ENCODE measurements at places on chromosomes 4 and X. TPM values are rescaled to one million over a fixed set of nuclear protein-coding genes. Genes with fewer than 3 reads are reported as not detected.

DNA sequence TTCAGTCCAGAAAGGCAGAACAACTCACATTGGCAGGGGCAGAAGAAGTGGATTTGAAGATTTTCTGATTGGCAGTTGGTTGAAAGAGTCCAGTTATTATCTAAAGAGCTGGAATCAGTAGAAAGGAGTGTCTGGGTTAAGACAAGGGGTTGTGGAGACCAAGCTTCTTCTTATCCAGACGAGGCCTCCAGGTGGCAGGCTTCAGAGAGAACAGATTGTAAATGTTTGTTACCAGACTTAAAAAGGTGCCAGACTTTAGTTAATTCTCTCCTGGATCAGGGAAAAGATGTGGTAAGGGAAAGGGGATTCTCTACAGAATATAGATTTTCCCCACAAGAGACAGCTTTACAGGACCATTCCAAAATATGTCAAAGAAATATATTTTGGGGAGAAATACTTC, 36.7 kb upstream of the TLR3 start:
- peaks cover 20% of the 10 kb centered on the region for H3K4me1 ChIP-seq
- no peak for DNase-seq
- H3K27ac ChIP-seq: no peak overlapping the region

- H3K36me3 ChIP-seq: no peaks in the 10 kb centered on the region
- H3K27me3 ChIP-seq: no peaks in the 10 kb centered on the region
- no peak overlapping the region for H3K4me3 ChIP-seq
- no peak overlapping the region for H3K27ac ChIP-seq
- DNase-seq: no peak
- no peaks in the 10 kb centered on the region for H3K4me1 ChIP-seq
These were observed 173.5 kb upstream of the KCNIP4 start for GRCh38 chr4:22122062-22122461.

DNA sequence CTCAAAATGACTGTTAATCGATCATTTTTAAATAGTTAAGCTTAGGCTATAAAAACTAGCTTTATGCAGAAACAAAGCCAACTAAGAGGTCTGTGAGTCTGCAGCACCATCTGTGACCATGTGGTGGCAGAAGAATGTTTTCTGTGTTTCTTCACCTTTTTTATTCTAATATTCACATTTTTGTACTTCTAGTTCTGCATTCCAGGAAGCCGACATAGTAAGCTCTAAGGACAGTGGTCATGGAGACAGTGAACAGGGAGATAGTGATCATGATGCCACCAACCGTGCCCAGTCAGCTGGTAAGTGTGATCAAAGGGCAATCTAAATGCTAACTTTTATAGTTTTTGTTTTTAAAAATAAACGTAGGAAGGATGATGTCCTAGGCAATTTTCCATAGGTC, 5.6 kb downstream of the PCDH10 start:
- H3K27me3 ChIP-seq: no peaks in the 10 kb centered on the region
- H3K4me1 ChIP-seq: peaks cover 18% of the 10 kb centered on the region
- H3K4me3 ChIP-seq: peak overlapping the region; percentile 47
- H3K36me3 ChIP-seq: no peaks in the 10 kb centered on the region
- H3K27ac ChIP-seq: no peak overlapping the region

- no peak for DNase-seq
- no peaks in the 10 kb centered on the region for H3K4me1 ChIP-seq
- no peak overlapping the region for H3K27ac ChIP-seq
- H3K4me3 ChIP-seq: no peak overlapping the region
These were observed 192.9 kb upstream of the GALNT7 start for GRCh38 chr4:172975651-172976229.

GRCh38 chr4:36053930-36054329, 190.4 kb downstream of the ARAP2 start:
- H3K27me3 ChIP-seq: no peaks in the 10 kb centered on the region
- no peak overlapping the region for H3K4me3 ChIP-seq
- H3K36me3 ChIP-seq: no peaks in the 10 kb centered on the region
- no peak for DNase-seq

- no peak for DNase-seq
- H3K27me3 ChIP-seq: no peaks in the 10 kb centered on the region
- H3K27ac ChIP-seq: no peak overlapping the region
- H3K36me3 ChIP-seq: no peaks in the 10 kb centered on the region
- no peaks in the 10 kb centered on the region for H3K4me1 ChIP-seq
These were observed 80.9 kb downstream of the POLA1 start for GRCh38 chrX:24774650-24775049.

- no peak overlapping the region for H3K4me3 ChIP-seq
- no peak overlapping the region for H3K27ac ChIP-seq
- DNase-seq: no peak
- H3K36me3 ChIP-seq: no peaks in the 10 kb centered on the region
- no peaks in the 10 kb centered on the region for H3K4me1 ChIP-seq
- H3K27me3 ChIP-seq: no peaks in the 10 kb centered on the region
These were observed 112.6 kb upstream of the PPARGC1A start for GRCh38 chr4:24002330-24002966.

GRCh38 chrX:110321081-110321480, 3.2 kb upstream of the AMMECR1 start:
- H3K4me1 ChIP-seq: no peaks in the 10 kb centered on the region
- no peak overlapping the region for H3K27ac ChIP-seq
- no peak for DNase-seq

- peak within 1 kb of the TSS; percentile 80 for H3K4me3 ChIP-seq
- H3K27ac ChIP-seq: peak within 1 kb of the TSS; percentile 89
- H3K4me1 ChIP-seq: no peaks in the 10 kb centered on the region
- no peaks in the 10 kb centered on the region for H3K27me3 ChIP-seq
These were observed at the start of gene SLC16A2 for GRCh38 chrX:74421036-74421739. TSS of gene SLC16A2 (plus strand) at chrX:74421493. CDS start at chrX:74421638, 145 bp downstream.

DNA sequence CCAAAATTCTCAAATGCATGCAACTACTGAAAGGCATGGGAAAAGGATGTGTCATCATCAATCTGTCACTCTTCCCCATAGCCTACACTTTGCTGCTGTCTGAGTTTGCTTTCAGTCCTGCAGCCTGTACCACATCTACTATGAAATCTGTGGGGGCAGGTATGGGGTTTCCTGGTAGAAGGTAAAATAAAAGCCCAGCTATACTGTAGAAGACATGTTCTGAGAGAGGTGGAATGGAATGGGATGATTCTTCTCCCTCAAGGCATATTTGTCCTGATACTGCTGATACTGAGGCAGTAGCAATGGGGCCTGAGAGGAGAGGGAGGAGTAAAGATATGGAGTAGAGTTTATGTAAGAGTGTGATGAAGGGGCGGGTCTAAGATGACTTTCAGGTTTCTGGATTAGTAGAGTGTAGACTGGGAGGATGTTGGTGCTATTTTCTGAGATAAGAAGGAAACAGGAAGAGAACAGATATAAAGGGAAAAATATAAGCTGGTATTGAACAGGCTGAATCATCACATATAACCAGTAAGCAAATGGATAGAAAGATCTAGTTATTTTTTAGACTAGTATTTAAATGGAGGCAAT, 38.7 kb upstream of the GYPA start:
- H3K4me3 ChIP-seq: no peak overlapping the region
- no peak for DNase-seq
- H3K4me1 ChIP-seq: no peaks in the 10 kb centered on the region
- no peaks in the 10 kb centered on the region for H3K27me3 ChIP-seq

DNA sequence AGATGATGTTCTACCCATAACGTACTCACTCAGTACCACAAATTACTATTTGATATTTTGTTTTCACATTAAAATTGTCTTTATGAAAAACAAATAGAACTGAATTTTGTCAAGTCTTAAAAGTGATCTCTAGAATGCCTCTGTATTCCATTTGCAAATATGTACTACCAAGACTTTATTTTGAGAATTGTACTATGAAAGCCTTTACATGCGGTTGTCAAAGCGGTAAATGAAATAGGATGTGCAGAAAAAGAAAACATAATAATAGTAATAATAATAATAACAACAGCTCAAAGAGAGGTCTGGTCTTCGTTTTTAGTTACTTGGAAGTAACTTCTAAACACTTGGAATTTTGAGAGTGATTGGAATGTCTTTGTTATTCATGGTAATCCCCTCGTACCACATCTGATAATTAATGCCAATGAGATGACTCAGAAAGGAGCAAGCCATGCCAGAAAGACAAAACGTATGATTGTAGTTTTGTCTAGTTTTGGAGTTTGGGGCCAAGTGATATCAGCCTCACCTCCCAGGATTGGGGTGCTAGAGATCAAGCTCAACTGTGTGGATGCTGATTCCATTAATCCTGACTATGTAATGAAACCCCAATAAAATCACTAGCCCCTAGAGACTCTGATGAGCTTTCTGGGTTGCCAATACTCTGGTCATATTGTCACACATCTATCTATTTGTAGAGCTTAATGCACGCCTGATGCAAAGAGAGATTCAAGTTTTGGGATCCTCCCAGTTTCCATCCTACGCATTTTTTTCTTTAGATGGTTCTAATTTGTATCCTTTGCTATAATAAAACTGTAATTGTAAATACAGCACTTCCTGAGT, 20.2 kb upstream of the CTSO start:
- H3K27me3 ChIP-seq: no peaks in the 10 kb centered on the region
- no peak overlapping the region for H3K4me3 ChIP-seq
- H3K27ac ChIP-seq: no peak overlapping the region
- no peaks in the 10 kb centered on the region for H3K36me3 ChIP-seq
- H3K4me1 ChIP-seq: no peaks in the 10 kb centered on the region
- DNase-seq: no peak

GRCh38 chrX:132401935-132402334, 86.9 kb downstream of the MBNL3 start:
- H3K36me3 ChIP-seq: no peaks in the 10 kb centered on the region
- H3K4me3 ChIP-seq: no peak overlapping the region
- no peak for DNase-seq
- no peaks in the 10 kb centered on the region for H3K4me1 ChIP-seq
- no peaks in the 10 kb centered on the region for H3K27me3 ChIP-seq

DNA sequence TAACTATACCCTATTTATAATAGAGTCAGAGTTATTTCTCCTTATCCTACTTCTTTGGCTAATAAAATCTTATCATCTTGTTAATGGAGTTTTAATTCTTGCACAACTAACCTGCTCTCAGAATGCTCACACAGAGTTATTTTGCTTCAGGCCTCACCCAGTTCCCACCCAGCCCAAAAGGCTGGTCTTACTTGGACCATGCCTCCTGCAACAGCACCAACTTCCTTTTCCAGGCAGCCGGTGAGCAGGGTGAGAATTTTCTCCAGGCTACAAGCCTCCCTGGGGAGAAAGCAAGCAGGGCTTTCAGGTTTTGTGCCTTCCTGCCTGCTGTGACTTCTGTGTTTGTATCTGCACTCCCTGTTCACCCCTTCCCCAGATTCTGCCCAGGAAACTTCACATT, 29.1 kb upstream of the BANK1 start:
- no peaks in the 10 kb centered on the region for H3K27me3 ChIP-seq
- no peak overlapping the region for H3K27ac ChIP-seq
- no peaks in the 10 kb centered on the region for H3K36me3 ChIP-seq
- no peaks in the 10 kb centered on the region for H3K4me1 ChIP-seq

GRCh38 chr4:169716677-169717076, 41.1 kb downstream of the HPF1 start:
- no peak overlapping the region for H3K4me3 ChIP-seq
- H3K4me1 ChIP-seq: no peaks in the 10 kb centered on the region
- no peak for DNase-seq
- H3K36me3 ChIP-seq: peaks cover 8% of the 10 kb centered on the region
- no peaks in the 10 kb centered on the region for H3K27me3 ChIP-seq

DNA sequence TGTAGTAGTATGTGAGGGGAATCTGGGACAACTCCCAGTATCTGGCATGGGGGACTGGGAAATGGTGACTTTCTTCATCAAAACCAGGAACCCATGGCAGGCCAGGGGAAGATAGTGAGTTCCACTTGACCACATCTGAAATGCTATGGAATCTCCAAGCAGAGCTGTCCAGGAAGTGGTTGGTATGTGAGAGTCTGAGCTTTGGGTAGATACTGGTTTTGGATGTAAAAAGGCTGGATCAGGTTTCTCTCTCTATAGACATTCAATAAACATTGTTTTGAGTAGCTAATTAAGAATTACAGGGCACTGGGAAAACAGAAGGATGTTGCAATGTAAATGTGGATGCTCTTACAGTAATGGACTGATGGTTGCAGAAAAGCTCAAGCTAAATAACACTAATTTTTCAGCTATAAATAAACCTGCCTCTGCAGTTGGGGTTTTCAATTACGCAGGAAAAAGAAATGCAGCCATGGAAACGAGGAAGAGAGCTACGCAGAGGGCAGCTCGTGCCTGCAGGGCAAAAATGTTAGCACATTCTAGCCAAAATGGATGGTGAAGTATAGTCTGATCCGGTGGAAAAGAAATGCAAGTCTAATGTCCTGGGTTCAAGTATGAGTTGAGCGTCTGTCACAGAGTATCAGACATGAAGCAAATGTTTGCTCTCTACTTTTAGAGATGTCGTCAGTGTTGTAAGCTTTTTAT, 13.4 kb upstream of the CHRNA9 start:
- no peaks in the 10 kb centered on the region for H3K36me3 ChIP-seq
- H3K27me3 ChIP-seq: no peaks in the 10 kb centered on the region
- no peak overlapping the region for H3K27ac ChIP-seq
- H3K4me3 ChIP-seq: no peak overlapping the region
- no peak for DNase-seq
- peaks cover 5% of the 10 kb centered on the region for H3K4me1 ChIP-seq

- H3K36me3 ChIP-seq: no peaks in the 10 kb centered on the region
- no peak for DNase-seq
- H3K4me1 ChIP-seq: no peaks in the 10 kb centered on the region
These were observed 123.5 kb downstream of the TMEM144 start for GRCh38 chr4:158333820-158334219.

DNA sequence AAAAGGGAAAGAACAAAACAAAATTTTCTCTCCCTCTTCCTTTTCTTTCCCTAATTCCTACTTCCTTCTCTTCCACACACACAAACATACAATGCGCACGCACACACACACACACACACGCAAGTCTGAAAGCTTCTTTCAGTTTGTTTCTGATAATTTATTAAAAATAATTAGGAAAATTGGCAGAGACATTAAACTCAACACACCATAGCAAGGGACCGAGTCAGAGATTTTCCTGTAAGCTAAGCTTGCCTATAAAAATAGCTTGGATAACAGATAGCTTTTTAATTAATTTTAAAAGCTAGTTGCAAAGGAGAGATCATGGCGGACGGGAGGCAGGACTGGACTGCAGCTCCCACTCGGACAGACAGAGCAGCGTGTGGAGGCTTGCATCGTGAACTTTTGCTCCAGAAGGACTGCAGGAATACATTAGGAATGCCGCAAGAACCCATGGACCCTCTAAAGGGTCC, 92.6 kb upstream of the MAPK10 start:
- H3K27ac ChIP-seq: peak overlapping the region; percentile 72
- no peaks in the 10 kb centered on the region for H3K4me1 ChIP-seq
- no peak for DNase-seq
- peak overlapping the region; percentile 76 for H3K4me3 ChIP-seq
- H3K27me3 ChIP-seq: no peaks in the 10 kb centered on the region

DNA sequence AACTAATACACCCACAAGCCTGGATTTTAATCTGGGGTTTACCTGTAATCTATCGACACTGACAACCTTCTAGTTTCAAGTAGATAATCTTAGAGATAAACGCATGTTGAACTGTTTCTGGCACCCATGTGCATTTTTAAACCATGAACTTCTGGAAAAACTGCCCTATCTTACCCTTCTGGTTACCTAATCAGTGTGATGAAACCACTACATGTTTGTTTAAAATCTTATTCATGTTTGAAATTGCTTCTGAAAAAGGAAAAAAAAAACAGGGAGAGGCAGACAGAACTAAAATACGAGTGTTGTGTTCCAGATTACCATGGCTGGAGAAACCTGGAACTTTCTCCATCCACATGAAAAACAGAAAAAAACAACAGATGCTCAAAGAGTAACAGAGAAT, 139.3 kb downstream of the MID1IP1 start:
- DNase-seq: no peak
- H3K36me3 ChIP-seq: no peaks in the 10 kb centered on the region
- peaks cover 4% of the 10 kb centered on the region for H3K4me1 ChIP-seq
- no peak overlapping the region for H3K4me3 ChIP-seq
- H3K27me3 ChIP-seq: no peaks in the 10 kb centered on the region

Gene BEX3
- 127 TPM for total RNA-seq

Gene KLHL34
- total RNA-seq: not detected

Gene FGF13
- 21.3 TPM for total RNA-seq

Gene PROM1
- total RNA-seq: 3.2 TPM

Gene CCNA2
- total RNA-seq: 2.4 TPM

Gene APELA
- not detected for total RNA-seq
